ENCODE measurements at places on chromosomes 3 and 15. TPM values are rescaled to one million over a fixed set of nuclear protein-coding genes. Genes with fewer than 3 reads are reported as not detected.

The LRRC31 gene
- polyA plus RNA-seq: 0.32 TPM

The JMJD7 gene
- polyA plus RNA-seq: 10.0 TPM

The PLSCR5 gene
- not detected for polyA plus RNA-seq

The AGBL1 gene
- polyA plus RNA-seq: 0.15 TPM

The ABI3BP gene
- 26.7 TPM for polyA plus RNA-seq

DNA sequence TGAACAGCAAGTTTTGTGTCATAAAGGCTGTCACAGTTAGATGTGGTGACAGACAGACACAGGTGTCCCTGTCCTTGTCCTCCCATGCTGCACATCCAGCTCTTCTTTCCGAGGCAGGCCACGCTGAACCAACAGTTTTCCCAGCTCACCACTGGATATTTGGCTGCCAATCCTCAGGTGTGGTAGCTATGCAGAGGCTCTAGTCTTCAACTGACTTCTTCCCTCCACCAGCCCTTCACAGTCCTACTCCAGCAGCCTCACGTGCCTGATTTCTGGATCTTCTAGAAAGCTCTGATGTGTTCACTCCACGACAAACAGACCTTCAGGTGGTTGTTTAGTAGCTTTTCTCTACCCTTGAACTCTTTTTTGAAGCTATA is 145.5 kb downstream of the UACA start:
- DNase-seq: no peak

- DNase-seq: no peak
Observed at GRCh38 chr3:108488631-108489030, 21.8 kb downstream of the MYH15 start.

Data from renal pelvis (tissue), 12 donors.